ENCODE measurements at places on chromosomes 1 and 21.

- DNase-seq: no peak
Observed at GRCh38 chr1:6109688-6110087, 64.0 kb downstream of the KCNAB2 start.

- DNase-seq: no peak
Observed at GRCh38 chr1:61084491-61085031, 2.2 kb downstream of the NFIA start.

DNA sequence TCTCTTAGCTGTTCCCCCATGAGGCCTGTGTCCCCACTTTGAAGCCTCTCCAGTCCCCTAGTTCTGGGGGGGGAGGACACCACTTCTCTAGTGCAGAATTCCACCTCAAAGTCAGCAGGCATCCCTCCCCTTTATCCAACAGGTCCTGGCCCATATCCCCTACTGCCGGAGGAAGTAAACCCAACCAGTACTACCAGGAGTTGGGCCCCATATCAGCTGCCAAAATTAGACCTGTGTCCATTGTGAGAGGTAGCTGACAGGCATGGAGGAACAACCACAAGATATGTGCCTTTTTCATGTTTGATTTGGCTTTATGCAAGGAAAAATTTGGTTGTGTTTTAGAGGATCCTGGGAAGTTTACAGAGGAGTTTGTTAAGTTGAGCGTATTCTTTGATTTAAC is 22.1 kb upstream of the SLC6A9 start:
- no peak for DNase-seq

GRCh38 chr1:200073286-200073637 is 45.8 kb downstream of the NR5A2 start:
- DNase-seq: no peak

DNA sequence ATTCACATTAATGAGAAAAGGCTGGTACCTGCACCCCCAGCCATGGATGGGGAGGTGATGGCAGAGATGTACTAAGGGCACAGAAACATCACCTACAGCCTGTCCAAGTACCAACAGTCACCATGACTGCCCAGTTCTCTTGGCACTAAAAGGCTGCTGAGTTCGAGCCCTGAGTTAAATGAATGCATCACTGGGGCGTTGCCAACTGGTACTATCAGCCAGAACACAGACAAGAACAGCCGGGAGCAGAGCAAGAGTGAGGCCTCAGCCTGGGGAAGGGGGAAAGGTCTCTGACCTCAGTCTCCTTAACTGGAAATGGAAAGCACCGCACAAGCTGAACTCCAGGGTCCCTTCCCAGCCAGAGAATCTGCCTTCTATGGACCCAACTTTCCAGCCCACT is 60.5 kb downstream of the GLIS1 start:
- DNase-seq: no peak

Measured in HuH-7.5 (cell line).